Glutamatergic neuron (in vitro differentiated cells): ENCODE measurements at places on chromosomes 6 and 20. TPM values are rescaled to one million over a fixed set of nuclear protein-coding genes. Genes with fewer than 3 reads are reported as not detected.

DNA sequence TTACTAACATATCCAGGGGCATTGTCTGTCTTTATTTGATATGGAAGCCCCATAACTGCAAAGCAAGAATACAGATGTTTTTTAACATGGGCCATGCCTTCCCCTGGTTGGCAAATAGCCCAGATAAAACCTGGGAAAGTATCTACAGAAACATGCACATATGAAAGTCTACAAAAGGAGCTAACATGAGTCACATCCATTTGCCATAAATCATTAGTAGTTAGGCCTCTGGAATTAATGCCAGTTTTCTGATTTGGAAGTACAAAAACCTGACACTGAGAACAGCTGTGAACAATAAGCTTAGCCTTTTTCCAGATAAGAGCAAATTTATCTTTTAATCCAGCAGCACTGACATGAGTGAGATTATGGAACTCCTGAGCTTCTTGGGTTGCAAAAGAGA, 418.0 kb upstream of the IMPG1 start:
- no peaks in the 10 kb centered on the region for H3K4me1 ChIP-seq
- H3K27me3 ChIP-seq = no peaks in the 10 kb centered on the region
- DNase-seq = no peak

DNA sequence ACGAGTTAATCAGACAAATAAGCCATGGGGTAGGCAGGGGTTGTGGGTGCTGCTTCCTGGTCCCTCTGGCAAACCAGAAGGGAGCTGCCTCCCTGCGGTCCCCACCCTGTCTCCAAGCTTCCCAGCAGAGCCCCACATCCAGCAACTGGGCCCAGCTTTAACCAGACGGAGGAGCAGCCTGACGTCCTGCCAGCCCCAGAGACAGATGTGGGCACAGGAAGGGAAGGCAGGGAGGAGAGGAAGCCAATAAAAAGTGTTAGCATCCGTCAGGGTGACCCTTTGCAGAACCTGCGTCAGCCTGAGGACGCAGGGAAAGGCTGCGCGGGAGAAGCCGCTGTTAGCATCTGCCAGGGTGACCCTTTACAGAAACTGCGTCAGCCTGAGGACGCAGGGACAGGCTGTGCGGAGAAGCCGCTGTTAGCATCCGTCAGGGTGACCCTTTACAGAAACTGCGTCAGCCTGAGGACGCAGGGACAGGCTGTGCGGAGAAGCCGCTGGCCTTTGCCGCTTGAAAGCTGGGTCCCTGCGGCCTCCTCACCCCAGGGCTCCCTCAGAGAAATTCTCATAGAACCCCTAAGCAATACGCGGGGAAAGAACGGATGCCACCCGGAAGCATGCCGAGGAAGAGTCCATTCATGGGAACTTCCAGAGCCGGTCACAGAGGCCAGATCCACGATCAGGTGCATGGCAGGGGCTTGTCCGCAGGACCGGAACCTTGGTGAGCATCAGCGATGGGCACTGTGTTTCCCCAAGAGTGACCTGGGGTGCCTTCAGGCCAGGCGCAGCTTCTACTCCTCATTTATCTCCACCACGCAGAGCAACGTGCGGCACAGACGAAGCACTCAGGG, 15.9 kb downstream of the DLL1 start:
- H3K4me1 ChIP-seq = peaks cover 12% of the 10 kb centered on the region
- no peak overlapping the region for H3K4me3 ChIP-seq
- H3K36me3 ChIP-seq = no peaks in the 10 kb centered on the region
- DNase-seq = no peak

DNA sequence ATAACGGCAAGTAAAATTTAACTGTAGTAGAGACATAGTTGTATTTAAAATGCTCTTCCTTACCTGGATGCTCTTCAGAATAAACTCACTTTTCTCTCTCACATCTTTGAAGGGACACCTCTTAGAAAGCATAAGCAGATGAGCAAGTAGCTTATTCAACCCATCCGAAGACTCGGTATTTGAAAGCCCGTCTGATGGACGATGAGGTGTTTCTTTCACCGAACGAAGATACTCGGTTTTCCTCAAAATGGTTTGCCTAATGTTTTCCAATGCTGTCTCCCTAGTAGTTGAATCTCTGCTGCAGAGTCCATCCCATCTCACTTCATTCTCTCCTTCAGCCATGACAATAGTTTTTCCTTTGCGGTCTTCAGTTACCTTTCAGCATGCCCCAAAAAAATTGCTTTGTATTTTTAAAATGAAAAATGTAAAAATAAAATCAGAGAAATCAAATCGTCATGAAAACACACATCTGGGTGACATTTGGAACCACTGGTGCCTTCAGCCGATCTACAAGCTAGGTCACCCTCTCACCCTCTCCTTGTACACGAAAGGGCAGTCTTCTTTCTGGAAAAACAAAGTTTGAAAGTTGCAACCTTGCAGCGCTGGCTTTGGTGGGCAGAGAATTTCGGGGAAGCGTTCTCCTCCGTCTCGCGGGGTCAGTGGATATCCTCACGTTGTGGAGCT, 772 bp downstream of the SESN1 start:
- H3K4me1 ChIP-seq = peaks cover 22% of the 10 kb centered on the region
- H3K27ac ChIP-seq = peak overlapping the region; percentile 78
- H3K27me3 ChIP-seq = peaks cover 8% of the 10 kb centered on the region
- no peaks in the 10 kb centered on the region for H3K36me3 ChIP-seq
- no peak for DNase-seq
- H3K4me3 ChIP-seq = peak overlapping the region; percentile 90

GRCh38 chr6:116561377-116562018, 7.9 kb downstream of the CALHM4 start:
- H3K4me3 ChIP-seq = no peak overlapping the region
- peaks cover 2% of the 10 kb centered on the region for H3K27me3 ChIP-seq
- H3K27ac ChIP-seq = no peak overlapping the region
- no peaks in the 10 kb centered on the region for H3K36me3 ChIP-seq

DNA sequence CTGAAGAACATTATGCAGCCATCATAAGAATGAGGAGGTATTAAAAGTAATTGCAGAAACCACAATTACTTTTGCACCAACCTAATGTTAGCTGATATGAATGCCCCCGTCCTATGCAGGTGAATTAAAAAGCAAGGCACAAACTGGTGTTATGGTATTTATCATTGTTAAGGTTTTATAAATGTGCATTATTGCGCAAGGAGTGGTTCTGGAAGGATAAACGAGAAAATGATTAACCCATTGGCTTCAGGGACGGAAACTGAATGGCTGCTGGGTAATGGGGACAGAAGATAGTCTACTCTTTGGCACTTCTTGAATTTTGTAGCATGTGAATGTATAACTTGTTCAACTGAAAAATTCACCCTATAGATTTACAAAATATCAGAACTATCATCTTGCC, 148.6 kb upstream of the SALL4 start:
- H3K36me3 ChIP-seq = no peaks in the 10 kb centered on the region
- H3K4me1 ChIP-seq = no peaks in the 10 kb centered on the region
- H3K4me3 ChIP-seq = no peak overlapping the region
- peaks cover 2% of the 10 kb centered on the region for H3K27me3 ChIP-seq
- DNase-seq = no peak
- H3K27ac ChIP-seq = no peak overlapping the region

DNA sequence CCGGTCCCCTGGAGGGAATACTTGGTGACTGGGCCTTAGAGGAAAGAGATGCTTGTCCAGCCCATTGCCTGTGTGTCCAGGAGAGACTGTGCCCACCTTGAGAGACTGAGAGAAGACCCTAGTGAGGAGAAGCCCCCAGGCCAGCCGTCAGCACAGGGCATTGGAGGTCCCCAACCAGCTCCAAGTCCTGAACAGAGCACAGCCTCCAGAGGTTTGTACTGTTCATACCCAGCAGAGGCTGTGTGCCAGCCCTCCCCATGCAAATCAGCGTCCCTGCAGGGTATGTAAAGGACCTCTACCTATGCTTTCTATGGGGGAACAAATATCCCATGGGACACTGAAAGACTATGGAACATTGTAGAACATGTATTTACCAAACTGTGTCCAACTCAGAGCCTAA, 8.4 kb downstream of the HLA-E start:
- H3K4me3 ChIP-seq = peak overlapping the region; percentile 30
- H3K4me1 ChIP-seq = no peaks in the 10 kb centered on the region
- no peaks in the 10 kb centered on the region for H3K36me3 ChIP-seq
- peaks cover 4% of the 10 kb centered on the region for H3K27me3 ChIP-seq
- no peak for DNase-seq
- H3K27ac ChIP-seq = peak overlapping the region; percentile 77

DNA sequence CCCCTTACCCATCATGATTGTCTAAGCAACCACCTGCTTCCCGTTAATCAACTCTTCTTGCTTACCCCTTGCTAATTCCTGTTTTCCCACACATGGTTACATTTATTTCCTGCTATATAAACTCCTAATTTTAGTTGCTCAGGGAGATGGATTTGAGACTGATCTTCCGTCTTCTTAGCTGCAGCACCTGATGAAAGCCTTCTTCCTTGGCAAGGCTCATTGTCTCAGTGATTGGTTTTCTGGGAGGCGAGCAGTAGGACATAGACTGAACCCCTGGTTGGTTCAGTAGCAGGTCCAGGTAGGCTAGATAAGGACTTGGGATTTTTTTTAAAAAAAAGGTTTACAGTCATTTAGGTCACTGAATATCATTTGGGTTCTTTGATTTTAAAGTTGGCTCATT, 50.4 kb downstream of the PRND start:
- no peak for DNase-seq
- H3K4me3 ChIP-seq = no peak overlapping the region
- no peaks in the 10 kb centered on the region for H3K4me1 ChIP-seq
- no peak overlapping the region for H3K27ac ChIP-seq
- peaks cover 2% of the 10 kb centered on the region for H3K27me3 ChIP-seq
- H3K36me3 ChIP-seq = peaks cover 11% of the 10 kb centered on the region

GRCh38 chr20:38460040-38460623, 12.5 kb upstream of the RALGAPB start:
- DNase-seq = no peak
- H3K27me3 ChIP-seq = peaks cover 5% of the 10 kb centered on the region
- peak overlapping the region; percentile 38 for H3K4me3 ChIP-seq
- no peaks in the 10 kb centered on the region for H3K36me3 ChIP-seq
- peaks cover 1% of the 10 kb centered on the region for H3K4me1 ChIP-seq
- H3K27ac ChIP-seq = peak overlapping the region; percentile 95

Gene TNFRSF6B
- total RNA-seq = not detected

Gene OXT
- not detected for total RNA-seq

Gene ZNF217
- total RNA-seq = 64.7 TPM

Gene VSX1
- not detected for total RNA-seq

Gene EFCAB8
- total RNA-seq = not detected
